ENCODE measurements at places on chromosomes 12 and 14.
A peak's percentile ranks its signal among the peaks of the same experiment; 100 is the strongest.

DNA sequence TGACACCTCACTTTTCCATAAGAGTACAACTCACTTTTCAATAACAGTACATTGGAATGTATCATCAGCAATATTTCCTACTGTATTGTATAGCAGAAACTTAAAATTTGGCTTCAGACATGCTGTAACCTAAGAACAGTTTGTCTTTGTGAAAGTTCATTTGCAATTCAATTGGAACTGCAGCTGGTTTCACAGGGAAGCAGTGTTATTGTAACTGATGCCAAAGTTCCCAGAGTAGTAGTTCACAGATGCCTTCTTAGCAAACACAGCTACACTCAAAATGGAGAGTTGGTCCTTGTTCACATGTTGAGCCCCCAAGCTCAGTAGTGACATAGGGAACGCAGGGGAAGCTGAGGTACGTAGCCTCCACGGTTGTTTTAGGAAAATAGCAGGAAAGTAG lies 23.3 kb downstream of the PPP1R36 start:
- peak; percentile 75 for DNase-seq

DNA sequence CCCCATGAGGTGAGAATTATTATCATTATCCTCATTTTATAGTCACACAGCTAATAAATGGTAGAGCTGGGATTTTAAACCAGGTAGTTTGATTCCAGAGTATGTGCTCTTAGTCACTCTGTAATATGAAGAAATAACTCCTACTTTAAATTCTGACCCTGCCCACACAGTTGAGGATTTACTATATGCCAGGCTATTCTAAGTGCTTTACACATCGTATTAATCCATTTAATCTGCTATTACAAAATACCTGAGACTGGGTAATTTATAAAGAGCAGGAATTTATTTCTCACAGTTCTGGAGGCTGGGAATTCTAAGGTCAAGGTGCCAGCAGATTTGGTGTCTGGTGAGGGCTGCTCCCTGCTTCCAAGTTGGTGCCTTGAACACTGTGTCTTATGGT lies 19.6 kb upstream of the WIF1 start:
- peak; percentile 6 for DNase-seq

- no peak for DNase-seq
Observed at GRCh38 chr12:120678572-120678971, 8.4 kb upstream of the MLEC start.

DNA sequence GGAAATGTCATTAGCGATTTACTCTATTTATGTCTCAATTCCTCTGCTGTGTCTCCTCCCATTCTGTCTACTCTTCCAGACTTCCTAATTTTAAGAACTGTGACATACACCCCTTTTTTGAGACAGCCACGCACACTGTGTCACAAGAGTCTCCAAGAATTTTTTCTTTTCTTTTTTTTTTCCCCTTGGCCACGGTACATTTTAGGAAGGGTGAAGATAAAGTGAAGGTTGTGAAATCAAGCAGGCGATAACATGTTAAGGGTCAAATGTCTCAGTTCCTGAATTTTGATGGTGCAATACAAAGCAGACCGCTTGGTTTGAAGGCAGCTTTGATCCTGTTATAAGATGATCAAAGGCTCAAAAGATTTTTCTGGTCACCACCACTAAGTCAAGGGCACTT lies 4.3 kb downstream of the OLR1 start:
- no peak for DNase-seq

- no peak for DNase-seq
Observed at GRCh38 chr14:57641776-57642175, 148.1 kb upstream of the CCDC198 start.

- peak; percentile 65 for DNase-seq
Observed at GRCh38 chr12:13661005-13661887, 320.2 kb downstream of the GRIN2B start.
